ENCODE measurements at places on chromosomes 7 and 10.
A peak's percentile ranks its signal among the peaks of the same experiment; 100 is the strongest.

DNA sequence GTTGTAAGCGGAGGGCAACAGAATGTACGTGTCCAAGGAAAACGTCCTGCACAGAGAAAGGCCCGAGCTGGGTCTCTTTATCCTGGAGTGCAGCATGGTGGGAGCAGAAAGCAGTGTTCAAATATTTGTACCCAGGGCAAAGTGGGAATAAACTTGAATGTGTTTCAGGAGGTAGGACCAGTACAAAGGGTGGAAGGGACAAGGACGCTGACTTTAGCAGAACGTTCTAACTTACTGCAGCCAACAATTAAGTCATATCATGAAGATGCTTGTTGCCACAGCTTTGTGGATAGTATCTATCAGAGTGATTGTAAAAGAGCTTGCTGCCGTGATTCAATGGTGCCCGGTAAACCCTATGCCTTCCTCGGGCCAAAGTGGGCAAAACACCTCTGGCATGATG, 30.5 kb upstream of the ZC3HAV1L start:
- no peak for DNase-seq

GRCh38 chr10:59633063-59633462, 76.6 kb downstream of the SLC16A9 start:
- no peak for DNase-seq

DNA sequence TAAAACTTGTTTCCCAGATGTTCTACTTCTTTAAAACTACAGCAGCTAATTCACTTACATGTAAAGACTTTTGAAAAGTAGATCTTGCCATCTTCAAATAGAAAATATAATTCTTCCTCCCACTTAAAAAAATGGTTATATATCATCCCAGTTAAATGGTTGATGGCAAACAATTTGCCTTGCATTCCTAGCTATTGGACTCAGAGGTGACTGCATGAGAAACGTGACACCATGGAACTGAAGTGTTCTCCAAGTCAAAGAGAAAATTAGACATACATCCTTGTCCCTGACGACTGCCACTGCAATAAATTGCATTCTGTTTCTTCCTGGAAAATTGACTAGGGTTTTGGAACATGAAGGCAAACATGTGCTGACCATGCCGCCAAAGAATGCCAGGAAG, 95.0 kb upstream of the POM121L12 start:
- DNase-seq = no peak

DNA sequence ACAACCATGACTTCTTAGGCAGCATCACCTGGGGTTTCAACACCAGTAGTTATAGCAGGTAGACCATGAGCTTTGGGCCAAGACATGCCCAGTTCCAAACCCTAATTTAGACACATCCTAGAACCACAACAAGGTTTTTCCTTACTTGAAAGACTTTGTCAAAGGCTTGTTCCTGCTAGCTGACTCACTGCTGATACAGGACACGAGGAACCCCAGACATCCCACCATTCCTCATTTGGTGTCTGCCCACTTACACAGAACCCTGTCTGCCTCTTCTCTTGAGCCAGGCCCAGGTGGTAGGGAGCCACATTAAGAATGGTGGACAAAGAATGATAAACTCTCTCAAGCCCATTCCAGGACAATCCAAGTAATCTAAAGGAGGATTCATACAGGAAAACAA, 109.0 kb downstream of the CCDC71L start:
- no peak for DNase-seq

GRCh38 chr10:80413271-80413996, 5.1 kb downstream of the PRXL2A start:
- DNase-seq = no peak

DNA sequence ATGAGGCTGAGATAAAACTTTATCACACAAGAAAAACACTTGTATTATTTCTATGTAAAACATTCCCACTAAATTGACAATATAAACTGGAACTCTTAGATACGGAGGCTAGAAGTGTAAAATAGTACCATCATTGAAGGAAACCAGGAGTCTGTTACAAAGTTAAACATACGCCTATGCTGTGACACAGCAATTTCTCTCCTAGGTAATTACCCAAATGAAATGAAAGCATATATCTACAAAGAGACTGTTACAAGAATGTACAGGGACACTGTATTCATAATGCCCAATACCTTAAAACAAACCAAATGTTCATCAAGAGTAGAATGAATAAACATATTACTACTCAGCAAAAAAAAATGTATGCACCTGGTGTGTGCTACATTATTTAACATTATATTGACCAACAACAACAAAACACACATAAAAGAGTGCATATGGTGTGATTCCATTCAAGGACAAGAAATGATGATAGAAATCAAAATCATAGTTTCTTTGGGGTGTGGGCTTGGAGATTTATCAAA, 33.2 kb upstream of the ELAPOR2 start:
- DNase-seq = no peak

DNA sequence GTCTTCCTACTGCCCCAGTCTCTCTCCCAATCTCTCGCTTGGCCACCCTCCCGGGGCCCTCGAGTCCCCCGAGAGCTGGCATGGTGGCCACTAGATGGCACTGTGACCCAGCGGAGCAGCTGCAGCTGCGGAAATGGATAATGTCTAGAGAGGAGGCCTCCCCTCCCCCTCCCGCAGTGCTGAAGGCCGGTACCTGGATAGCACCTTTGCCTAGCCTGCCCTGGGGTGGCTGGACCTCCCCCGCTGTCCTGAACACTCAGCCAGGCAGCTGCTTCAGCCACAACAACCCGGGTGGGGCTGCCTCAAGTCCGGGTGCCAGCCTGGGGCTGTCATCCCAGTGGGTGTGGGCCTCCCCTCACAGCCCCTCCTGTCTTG, 65.2 kb downstream of the GOLGA7B start:
- peak; percentile 41 for DNase-seq

- no peak for DNase-seq
Observed at GRCh38 chr10:31583293-31583692, 264.3 kb downstream of the ZEB1 start.

GRCh38 chr7:69567800-69568199, 30.5 kb upstream of the AUTS2 start:
- no peak for DNase-seq

- DNase-seq = no peak
Observed at GRCh38 chr7:15245831-15246230, 316.0 kb downstream of the AGMO start.

GRCh38 chr7:101165958-101166647, 734 bp upstream of the VGF start:
- DNase-seq = no peak

- DNase-seq = no peak
Observed at GRCh38 chr7:116798232-116798631, 64.2 kb upstream of the CAPZA2 start.

DNA sequence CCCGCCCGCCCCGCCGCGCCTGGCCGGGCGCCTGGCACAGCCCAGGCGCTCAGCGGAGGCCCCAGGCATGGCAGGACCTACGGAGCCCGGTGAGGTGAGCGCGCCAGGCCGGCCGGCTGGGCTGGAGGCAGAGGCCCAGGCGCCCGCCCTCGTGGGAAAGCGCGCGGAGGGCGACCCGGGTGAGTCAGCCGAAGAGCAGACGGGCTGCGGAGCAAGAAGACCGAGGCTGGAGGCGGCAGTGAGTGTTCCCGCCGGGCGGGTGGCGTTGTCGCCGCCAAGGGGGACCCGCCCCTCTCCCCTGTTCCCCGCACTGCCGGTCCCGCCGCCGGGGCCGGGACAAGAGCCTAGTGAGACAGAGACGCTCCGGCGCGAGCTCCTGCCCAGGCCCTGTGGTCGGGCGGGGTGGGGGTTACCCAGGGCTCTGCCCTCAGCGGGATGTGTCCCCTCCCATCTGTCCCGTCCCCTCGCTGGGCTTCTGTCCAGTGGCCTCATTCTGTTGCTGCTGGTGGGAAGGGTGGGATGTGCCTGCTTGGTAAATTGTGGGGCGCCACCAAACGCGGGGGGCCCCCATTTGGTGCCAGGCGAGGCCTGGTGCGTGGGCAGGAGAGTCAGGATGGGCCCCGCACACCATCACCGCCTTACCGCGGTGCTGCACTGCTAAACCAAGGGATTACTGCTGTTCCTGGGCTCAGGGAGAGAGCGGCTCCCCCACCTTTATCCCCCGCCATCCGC, 17.0 kb upstream of the NODAL start:
- peak; percentile 51 for DNase-seq

DNA sequence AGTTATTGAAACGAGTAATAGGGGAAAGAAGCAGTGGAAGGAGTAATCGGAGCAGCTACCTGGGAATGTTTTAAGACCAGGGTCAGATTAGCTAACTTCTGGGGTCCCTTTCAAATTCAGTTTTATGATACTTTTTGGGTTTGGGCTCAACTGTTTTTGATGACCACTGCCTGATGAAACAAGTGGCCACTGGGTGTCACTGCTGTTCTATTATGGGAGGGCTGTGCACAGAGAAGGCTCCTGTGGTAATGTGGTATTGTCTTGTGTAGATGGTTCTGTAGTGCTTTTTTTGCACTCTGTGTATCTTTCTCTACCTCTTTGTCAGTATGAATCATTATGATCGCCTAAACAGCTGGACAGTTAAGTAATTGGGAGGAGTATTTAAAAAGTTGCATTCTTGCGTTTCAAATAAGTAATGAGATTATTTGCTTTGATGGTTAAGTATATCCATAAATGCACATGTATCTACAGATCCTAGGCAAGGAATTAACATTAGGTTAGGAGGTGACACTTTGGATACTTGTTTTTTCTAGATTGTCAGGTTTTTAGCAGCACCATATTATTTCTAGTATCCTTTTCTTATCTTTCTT, 128.4 kb downstream of the ABCA13 start:
- no peak for DNase-seq

DNA sequence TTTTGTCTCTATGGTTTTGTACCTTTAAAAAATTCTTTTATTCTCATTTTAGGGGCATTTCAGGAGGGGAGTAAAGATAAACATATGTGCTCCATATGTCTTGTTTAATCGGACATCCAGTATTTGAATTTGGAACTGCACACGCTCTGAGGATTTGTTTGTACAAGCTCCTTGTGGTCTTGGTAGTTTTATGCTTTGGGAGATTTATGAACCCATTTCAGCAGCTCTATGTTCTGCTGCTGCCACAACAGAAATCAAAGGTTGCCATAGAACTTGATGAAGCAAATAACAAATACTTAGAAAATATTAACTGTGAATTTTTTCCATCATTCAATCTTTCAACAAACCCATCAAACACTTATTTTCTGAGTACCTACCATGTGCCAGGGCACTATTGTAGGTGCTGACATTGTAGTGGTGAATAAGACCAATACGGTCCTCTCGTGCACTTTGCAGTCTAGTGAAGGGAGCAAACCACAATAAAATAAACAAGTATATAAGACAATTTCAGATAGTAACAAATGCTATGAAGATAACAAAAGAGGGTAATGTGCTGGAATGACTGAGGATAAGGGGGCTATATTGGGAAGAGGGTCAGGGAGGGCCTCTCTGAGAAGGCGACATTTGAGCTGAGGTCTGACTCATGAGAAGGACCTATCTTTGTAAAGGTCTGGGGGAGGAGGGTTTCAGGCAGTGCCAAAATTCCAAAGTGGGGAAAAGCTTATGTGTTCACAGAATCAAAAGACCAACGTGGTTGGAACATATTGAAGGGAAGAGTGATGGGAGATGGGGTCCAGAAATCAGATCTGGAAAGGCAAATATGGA, 30.4 kb downstream of the MYPN start:
- no peak for DNase-seq

All from stimulated activated CD4-positive, alpha-beta T cell treated with anti-CD3 and anti-CD28 coated beads, Interleukin-15, amount 100 ng/mL, for 1 hour (primary cell).